ENCODE measurements at places on chromosomes 12 and 14.

GRCh38 chr14:41409806-41410205, 196.9 kb upstream of the LRFN5 start:
- DNase-seq: no peak

GRCh38 chr14:34926552-34926951, 51.4 kb upstream of the BAZ1A start:
- DNase-seq: peak; percentile 48

- peak; percentile 69 for DNase-seq
Observed at GRCh38 chr12:92020983-92021665, 124.5 kb downstream of the BTG1 start.

DNA sequence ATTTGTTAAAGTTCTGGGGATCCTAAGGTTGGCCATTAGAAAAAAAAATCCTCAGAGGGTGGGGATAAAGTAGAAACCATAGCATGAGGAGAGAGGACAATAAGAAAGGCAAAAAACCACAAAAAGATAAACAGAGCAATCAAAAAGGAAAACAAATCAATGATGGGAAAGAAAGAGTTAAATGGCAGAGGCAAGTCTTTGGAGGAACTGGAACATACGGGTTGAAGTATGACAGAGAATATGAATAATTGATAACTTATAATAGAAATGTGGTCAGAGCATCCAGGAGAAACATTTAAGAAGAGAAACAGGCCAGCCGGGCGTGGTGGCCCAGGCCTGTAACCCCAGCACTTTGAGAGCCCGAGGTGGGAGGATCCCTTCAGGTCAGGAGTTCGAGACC, 17.8 kb upstream of the SALL2 start:
- DNase-seq: no peak

DNA sequence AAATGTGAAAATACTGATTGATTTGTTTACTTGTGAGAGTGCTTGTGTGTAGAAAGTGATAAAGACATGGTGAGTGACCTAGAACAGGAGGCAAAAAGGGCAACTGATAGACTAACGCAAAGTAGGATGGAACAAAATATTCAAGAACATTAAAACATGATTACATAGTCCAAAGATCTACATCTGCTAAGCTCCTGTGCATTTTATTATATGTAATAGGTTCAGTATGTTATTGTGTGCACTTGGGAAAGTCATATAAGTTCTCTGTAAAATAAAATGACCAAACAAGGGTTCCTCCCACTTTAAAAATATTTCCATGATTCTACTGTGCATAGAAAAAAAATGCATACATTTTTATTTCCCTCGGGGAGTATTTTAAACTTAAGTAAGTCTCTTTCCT, 74.3 kb upstream of the GPHB5 start:
- DNase-seq: no peak
